ENCODE measurements at places on chromosomes 2 and 18.

DNA sequence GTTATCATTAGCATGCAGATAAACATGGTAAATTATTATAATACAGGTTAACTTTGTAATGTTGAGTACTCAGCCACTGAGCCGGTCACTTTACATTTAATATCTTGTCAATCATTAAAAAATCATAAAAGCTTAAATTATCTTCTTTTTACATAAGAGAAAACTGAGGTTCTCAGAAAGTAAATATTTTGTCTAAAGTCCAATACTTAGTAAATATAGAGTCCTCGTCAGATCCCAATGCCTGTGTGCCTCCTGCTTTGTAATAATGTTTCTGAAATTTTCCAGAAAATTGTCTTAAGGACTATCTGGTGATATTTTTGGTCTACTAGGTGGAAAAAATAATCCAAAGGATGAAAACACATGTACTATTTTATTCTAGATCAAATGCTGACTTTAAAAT lies 116.3 kb upstream of the WDSUB1 start:
- no peak for DNase-seq

DNA sequence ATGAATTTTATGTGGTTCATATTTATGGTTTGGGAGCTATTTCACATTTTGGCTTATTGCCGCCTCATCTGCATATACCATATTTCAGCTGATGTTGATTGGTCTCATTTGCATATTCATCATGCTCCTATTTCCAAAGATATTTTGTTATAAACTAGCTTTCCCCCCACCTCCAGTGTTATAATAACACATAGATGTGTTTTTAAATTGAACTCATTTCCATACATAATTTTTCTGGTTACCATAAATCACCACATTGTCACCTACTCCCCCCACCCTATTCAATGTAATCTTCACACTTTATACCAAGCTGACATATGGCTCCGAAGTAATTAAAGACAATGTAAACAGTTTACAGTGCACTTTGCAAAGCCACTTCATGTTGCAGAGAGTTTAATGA lies 101.2 kb downstream of the FSHR start:
- DNase-seq, result no peak

DNA sequence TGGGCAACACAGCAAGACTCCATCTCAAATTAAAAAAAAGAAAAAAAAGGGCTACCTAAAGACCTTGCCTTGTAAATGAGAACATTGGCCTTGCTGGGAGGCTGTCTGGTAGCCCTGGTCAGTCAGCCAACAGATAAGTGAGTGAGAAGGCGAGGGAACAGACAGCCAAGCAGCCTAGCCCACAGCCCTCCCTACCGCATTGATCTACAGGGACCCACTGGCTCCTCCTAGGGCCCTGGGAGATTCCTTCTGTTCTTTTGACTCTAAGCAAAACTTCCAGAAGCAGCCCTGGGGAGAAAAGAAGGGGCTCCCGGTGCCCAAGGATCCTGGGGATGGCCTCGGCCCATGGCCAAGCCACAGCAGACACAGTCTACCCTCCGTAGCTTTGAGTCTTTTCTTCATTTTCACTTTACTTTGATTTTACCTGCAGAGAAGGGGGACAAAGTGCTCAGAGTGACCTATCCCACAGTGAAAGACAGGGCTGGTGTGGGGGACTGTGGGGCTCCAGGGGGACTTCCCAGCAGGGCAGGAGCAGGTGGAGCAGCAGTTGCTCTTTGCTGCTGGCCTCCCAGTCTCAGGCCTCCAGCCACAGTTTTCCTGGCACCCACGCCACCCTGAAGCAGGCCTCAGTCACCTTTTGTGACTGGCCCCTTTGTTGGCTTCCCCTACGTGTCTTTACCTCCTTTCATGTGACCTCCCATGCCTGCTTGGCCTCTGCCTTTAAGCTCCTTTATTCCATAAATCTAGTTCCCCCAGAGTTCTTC lies 5.1 kb downstream of the CEP68 start:
- DNase-seq, result no peak

- no peak for DNase-seq
Measured at GRCh38 chr2:71069376-71069775, 928 bp downstream of the NAGK start.

GRCh38 chr18:59273759-59274532 lies 692 bp upstream of the RAX start:
- DNase-seq, result no peak

- peak; percentile 88 for DNase-seq
Measured at GRCh38 chr2:234770715-234771141, 181.1 kb upstream of the SH3BP4 start.

GRCh38 chr18:1308686-1309085 lies 404.0 kb downstream of the ADCYAP1 start:
- DNase-seq, result no peak

GRCh38 chr2:241804326-241805229 lies 4.4 kb upstream of the NEU4 start:
- DNase-seq, result no peak

DNA sequence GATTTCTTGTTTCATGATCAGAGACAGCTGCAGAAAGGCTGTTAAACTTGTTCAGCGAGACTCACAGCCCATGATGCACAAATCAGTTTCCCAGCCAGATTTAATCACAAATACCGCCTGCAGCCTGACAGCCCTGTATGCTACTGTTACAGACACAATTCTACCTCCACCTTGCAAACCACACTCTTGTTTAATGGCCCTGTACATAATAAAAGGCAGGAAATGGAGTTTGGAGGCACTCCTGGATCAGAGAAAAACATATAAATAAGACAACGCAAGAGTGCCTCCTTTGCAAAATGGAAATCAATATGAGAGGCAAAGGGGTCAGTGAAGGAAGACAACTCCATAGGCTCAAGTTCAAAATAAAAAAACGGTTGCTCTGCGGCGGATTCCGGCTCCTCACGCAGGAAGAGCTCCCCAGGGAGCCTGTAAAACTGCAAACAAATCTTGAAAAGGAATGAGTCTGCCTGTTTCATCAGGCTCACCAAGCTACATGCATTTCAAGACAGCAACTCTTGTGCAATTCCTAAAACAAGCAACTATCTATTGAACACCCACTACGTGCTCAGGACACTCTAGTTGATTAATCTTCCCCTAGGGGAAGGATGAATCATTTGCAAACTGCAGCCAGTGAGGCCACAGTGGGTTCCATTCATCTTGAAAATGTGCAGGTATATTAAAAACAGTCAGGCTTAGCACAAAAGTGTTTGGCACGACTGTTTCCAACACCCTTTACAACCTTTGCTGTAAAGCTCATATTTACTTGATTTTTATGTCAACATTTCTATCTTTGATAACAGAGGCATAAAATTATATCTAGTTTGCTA lies 37.5 kb downstream of the TBC1D8 start:
- DNase-seq, result no peak

DNA sequence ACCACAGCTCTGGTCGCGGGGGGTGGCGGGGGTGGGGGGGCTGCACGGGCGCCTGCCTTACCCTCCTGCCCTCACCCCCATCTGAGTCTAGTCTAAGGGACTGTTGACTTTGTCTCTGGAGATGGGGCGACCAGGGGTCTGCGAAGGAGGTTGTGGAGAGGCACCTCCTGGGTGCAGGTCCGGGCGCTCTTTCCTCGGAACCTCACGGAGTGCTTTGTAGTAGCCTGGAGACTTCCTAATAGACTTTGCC lies 141.3 kb downstream of the MEIS1 start:
- no peak for DNase-seq

DNA sequence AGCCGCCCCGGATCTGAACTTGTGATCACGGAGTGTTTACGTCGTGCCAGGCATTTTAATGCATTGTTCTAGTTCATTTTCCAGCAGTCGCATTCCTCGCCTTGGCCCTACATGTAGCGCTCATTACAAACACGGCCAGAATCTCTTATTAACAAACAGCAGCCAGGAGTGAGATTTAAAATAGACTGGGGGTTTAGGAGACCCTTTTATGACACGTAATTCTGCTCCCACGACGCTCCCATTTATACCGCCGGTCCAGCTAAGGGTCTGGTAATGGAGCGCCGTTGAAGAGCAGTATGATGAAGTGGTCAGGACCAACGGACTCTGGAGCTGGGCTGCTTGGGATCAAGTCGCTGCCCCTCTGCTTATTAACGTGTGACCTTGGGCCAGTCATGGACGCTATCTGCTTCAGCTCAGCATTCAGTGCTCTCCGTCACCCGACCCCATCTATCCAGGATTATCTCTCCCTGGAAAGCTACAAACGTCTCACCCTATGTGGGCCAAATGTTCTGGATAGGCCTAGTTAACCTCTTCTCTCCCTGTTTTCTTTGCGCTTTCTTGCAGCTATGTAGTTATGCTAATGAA lies 745 bp downstream of the MSH2 start:
- no peak for DNase-seq

DNA sequence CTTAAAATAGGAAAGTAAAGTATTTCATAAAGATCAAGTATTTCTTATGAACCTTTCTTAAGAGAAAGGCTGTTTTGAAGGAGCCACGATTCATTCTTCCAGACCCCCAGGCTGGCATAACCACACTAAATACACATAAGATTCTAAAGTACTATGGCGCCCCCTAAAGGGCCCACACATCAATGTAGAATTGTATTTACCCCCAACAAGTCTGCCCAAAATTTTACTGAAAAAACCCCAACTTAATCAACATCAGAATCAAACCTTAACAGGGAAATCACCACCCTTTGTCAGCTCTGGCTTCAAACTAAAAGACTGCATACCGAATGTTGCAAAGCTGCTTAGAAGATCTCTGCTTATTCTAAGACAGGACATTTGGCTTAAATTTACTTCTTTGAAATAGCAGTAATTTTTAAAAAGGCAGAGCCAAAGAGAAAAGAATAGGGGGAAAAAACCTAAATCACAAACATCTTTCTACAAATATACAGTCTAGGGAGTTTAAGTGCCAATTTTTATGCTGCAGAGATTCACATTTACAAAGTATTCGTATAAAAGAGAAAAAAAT lies 20.4 kb upstream of the BCL2 start:
- DNase-seq, result no peak

DNA sequence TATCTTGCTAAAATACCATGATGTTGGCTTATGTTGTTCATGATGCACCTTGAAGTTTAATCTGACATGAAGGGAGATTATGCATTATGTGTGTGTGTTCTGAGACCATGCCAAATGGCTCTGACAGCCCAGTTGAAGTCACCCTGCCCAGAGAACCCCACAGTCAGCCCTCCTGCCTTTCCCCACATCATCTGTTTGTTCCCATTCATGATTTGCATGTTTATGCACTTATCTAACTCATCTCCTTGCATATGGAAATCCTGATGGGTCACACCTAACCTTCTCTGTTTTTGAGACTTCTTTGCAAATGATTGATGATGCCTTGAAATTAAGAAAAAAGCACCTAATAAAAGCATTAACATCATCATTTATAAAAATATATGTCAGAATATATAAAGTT lies 752.2 kb downstream of the GALR1 start:
- no peak for DNase-seq

DNA sequence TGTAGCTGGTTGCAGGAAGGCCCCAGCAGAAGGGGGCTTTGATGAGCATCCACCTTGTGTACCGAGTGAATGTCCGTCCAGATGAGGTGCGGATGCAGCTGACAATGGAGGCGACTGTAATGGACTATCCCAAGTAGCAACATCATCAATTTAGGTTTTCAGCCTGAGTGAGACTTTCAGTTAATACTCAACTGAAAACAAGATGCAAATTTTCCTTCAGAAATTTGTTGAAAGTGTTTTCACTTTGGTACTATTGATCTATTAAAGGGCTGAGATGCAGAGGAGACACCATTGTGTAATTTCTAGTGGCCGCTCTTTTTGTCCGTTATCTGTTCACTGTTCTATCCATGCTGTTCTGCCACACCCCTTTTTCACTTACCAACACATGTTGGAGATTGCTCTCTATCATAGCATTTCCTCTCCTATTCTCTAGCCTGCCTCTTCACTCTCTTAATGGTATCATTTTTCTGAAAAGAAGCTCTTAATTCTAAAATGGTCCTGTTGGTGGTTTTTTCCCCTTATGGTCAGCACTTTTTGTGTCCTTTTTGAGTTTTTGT lies 12.0 kb upstream of the CASP8 start:
- no peak for DNase-seq

DNA sequence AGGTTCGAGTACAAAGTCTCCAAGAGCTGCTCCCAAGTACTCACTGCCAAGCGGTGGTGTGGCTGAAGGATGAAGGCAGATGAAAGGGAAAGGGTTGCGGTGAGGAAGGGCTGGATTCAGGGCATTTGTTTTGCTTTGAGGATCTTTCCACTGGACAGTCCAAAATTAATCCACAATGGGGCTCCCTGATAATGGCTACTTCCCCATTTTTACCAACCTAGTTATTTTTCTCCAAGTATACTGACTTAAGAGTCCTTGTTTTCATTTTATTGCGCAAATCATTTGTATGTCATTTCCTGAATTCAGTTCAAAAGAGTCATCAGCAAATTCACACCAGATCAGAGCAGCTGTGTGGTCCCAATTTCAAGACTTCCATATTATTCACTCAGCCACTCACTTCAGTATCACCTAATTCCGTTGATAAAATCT lies 464 bp upstream of the SESTD1 start:
- no peak for DNase-seq

GRCh38 chr2:147818741-147819140 lies 26.1 kb upstream of the ACVR2A start:
- DNase-seq, result no peak

DNA sequence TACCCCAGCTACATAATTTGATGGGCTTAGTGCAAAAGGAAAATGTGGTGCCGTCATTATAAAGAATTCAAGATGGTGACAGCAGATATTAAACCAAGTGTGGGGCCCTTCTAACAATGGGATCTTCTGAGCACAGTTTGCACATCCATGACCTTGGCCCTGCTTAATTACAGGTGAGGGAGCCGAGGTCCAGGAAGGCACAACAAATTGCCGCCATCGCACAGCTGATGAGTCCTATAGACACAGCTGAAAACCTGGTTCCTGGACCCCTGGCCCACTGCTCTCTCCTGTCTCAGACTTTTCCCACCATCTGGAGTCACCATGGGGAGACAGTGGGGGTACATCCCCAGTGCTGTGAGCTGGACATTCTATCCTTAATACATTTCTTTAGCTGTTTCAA lies 95.8 kb upstream of the MAP4K3 start:
- DNase-seq, result no peak

DNA sequence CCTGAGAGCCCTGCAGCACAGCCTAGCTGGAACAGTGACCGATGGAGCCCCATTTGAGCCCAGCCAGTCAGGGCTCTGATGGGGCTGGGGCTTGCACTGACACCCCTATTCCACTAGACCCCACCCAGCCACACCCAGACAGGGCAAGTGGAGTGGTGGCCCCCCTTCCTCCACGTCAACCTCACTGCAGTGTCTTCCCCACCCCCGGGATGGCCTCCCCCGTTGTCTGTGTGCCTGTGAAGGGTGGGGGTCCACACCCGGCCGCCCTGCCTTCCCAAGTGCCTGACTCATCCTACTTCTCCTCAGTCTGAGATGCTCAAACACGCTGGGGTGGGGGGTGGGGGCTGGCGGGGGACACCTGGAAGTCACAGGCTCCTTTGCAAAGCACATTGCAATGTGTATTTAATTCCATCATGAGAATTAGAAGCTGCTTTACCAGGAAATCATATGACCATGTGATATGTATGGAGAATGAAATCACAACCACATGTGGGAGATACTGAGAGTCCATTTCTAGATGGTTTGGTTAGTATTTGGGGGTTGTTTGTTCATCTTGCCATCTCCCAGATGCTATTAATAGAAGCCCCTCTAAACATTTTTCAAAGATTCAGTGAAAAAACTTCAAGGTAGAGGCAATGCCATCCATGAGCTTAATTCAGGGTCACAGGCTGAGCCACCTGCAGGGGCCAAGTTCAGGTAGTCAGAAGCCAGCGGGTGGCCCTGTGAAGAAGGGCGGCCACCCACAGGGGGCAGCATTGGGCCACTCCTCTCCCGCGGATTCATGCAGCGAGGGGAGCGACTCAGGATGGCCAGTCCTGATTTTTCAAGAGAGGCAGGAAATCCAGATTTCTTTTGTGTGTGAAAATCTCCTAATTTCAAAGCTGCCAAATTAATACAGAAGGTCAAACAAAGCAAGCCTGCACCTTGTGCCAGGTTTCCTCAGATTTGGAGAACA lies 22.7 kb upstream of the GMPPA start:
- DNase-seq, result peak; percentile 71
